ENCODE measurements at places on chromosomes 11 and 22.

DNA sequence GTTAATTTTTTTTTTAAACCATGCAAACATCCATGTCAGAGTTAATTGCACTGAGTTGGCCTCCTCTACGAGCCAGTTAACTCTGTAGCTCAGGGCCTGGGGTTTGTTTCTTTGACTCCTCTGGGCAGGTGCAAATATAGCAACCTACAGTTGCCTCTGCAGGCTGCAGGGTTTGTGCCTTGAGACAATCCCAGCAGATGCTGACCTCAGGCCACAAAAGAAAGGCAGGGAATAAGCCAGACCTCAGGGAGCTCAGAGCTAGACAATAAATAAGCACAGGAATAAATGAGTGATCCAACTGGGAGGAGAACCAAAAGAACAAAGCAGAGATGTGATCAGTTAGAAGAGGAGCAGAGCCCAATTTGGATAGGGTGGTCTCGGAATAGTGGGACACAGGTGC is 390.8 kb downstream of the SHANK2 start:
- DNase-seq, result no peak

DNA sequence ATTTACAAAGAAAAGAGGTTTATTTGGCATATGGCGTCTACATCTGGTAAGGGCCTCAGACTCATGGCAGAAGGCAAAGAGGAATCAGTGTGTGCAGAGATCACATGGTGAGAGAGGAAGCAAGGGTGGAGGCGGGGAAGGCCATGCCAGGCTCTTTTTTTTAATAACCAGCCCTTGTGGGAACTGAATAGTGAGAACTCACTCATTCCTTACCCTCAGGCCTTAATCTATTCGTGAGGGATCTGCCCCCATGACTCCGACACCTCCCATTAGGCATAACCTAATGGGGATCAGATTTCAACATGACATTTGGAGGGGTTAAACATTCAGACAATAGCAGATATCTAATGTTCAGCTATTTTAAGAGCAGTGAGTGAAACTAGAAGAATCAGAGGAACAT is 55.7 kb downstream of the ATM start:
- DNase-seq, result no peak

DNA sequence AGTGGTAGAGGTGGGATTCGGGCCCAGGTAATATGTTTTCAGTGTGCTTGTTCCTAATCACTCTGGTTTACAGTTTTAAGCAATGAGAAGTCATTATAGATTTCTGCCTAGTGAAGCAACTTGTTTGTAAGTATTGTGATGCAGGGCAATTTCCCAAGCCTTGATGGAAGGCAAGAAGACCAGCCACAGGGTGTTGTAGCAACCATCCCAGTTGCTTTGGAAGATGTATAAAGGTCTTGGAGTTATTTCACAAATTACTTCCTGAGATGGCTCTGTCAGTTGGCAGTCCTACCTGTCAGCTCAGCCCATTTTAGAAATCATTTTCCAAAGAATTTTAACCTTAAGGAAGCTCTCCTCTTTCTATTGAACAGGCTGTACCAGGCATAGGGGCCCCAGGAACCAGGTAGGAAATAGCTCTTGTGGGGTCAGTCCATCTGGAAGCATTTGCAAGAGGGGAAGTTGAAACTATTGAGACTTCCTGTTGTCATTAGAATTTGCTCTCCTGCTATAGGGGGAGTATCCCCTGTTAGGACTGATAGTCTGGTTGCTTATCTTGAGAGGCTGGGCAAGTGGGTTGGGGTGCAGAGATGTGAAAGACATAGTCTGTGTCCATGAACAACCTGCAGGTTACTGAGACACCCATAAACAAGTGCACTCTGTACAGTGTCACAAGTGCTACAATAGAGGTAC is 47.9 kb downstream of the STIM1 start:
- DNase-seq, result no peak

DNA sequence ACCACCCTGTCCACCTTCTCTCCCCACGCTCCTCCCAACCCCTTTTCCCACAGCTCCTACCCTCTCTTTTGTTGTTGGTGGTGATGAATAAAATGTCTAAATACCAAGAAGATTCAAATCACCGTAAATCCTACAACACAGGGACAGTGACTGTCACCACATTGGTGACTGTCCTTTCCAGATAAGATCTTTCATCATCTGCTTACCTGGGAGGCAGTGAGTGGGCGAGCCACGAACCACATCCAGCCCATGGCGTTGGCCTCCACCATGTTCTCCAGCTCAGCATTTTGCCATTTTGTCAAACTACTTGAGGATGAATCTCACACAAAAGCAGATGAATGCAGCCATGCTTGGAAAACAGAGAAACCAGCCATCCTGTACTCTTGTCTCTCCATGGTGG is 6.7 kb upstream of the CYTH4 start:
- DNase-seq, result no peak

- no peak for DNase-seq
Observed at GRCh38 chr22:46738647-46739093, 618 bp upstream of the CERK start.

- no peak for DNase-seq
Observed at GRCh38 chr11:92830377-92831155, 138.9 kb upstream of the MTNR1B start.

GRCh38 chr22:28247667-28248363 is 328.8 kb upstream of the PITPNB start:
- DNase-seq, result no peak

- DNase-seq, result no peak
Observed at GRCh38 chr11:130418756-130419155, 9.7 kb downstream of the ADAMTS8 start.

GRCh38 chr11:119094816-119095065 is 6.9 kb downstream of the DPAGT1 start:
- no peak for DNase-seq

DNA sequence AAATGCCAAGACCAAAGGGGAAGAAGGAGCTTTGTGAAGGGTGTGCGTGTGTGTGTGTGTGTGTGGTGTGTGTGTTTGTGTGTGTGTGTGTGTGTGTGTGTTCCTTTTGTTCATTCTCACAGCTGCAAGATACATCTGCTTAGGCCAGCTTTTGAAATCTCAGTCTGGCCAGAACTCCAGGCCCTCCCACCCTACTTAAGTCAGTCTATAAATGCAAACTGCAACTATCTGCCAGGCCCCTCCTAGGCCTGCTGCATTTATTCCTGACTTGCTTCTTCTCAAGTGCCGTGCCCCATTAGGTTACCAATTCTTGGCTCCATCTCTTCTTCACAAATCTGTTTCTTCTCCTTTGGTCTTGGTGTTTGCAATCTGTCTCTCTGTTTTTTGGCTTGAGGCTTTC is 21.6 kb upstream of the RIC3 start:
- no peak for DNase-seq

GRCh38 chr22:31239771-31240370 is 27.8 kb downstream of the LIMK2 start:
- DNase-seq, result no peak

- no peak for DNase-seq
Observed at GRCh38 chr11:122089111-122089510, 26.9 kb downstream of the BLID start.

GRCh38 chr11:73152086-73152853 is 10.2 kb upstream of the FCHSD2 start:
- DNase-seq, result no peak

DNA sequence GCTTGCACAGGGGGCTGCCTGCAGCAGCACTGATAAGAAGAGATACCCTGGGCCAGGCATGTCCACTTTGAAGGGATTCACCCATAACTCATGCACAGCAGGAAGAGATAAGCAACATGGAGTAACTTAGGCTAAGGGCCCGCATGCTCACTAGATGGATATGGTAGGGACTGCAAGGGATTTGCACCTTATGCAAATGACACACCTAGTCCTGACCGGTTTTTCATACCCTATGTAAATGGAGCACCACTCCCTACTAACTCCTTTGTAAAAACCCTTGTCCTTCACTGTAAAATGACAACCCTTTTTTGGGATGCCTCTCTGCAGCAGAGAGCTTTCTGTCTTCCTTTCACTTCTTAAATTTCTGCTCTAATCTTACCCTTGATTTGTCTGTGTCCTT is 658.9 kb upstream of the CCDC179 start:
- DNase-seq, result no peak

DNA sequence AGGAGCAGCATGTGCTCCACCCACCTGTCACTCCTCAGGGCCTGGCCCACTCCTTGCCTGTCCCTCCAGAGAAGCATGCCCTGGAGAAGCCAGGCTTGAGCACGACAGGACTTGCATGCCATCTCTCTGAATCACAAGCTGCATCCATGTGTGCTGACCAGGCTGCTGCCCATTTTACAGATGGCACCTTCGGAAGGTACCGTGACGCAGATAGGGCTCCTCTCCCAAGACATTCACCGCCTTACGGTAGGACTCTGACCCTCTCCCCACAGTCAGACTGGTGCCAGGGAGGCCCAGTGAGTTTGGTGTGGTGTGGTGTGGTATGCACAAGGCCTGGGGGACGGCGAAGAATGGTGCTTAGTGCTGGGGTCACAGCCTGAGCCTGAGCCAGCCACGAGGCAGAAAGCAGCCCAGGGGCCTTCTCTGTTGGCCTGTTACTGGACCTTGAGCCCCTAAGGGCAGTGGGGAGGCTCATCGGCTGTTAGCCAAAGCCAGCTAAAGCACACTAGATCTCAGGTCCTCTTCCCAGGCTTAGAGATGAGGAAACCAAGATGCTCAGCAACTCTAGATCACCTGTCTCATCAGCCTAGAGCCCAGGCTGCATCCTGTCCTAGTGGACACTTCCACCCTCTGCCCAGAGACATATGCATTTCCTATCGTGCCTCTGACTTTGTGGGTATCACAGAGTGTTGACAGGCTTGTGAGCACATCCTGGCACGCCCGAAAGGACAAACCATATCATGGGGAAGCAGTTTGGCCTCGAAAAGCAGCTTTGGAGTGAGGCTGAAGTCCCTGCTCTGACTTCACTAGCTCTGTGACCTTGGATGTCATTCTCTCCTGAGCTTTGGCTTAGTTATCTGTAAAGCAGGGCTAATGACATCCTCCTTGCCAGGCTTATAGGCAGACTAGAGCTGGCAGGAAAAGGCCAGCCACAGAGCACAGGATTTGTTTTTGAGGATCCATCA is 17.8 kb downstream of the CYB5R2 start:
- DNase-seq, result no peak
